NCI-H748 treated with DMSO at 0.1 percent for 48 hours (cell line): ENCODE measurements at places on chromosomes 3 and 15.

DNA sequence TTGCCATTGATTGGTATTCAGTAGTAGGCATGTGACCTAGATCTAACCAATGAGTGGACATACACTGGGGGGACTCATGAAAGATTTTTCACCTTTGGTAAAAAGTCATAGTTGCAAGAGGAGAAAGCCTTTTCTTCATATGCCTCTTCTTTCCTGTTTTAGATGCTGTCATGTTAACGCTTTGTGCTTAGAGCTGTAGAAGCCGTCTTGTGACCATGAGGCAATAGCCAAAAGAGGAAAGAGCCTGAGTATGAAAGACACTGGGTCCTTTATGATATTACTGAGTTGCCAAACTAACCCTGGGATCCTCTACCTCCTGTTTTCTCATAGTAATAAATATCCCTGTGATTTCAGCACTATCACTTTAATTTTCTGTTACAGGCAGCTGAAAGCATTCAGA, 396.0 kb downstream of the FHIT start:
- DNase-seq: no peak

- no peak for DNase-seq
These were observed 168.4 kb upstream of the CCDC54 start for GRCh38 chr3:107208796-107209195.

GRCh38 chr15:68543165-68544008, 35.4 kb upstream of the CORO2B start:
- no peak for DNase-seq

DNA sequence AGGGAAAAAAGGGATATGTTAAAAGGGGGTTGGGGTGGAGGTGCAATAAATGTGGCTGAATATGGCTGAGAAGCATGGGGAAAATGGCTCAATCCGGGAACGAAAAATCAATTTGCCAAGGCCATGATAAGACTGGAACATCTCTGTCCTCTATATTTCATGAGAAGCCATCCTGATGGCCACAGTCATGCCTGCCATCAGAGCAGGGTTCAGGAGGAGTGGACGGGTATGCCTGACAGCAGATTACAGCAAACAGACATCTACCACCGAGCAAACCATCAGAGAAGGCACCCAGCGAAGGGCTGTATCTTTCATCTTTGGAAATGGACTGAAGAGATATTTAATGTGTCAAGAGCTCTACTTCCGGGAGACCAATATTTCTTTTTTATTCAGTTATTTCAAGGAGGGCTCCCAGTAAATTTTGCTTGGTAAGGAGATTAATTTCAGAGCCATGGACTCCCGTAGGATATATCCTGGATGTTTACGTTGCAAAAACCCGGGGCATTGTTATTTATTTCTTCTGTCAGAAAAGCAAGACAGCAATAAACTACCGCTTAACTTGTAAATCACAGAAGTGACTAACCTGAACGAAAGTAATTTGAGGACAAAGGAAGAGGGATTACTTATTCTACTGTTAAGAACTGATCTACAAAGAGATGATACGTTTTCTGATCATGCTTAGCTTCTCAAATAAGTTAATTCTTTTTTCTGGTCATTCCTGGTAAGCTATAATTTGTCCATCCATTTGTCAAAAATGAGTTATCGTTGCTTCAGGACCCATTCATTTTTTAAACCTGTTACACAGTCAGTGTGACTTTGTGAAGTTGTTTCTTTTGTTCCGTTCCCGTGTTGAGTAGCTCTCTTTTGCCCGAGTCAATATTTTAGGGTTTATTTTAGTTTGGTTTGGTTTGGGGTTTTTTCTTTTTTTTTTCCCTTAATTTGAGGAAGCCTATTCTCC, 80.6 kb upstream of the CHD2 start:
- no peak for DNase-seq

GRCh38 chr15:34613301-34613700, 29.9 kb upstream of the GOLGA8B start:
- DNase-seq: no peak
